ENCODE measurements at places on chromosomes 1 and 21.

DNA sequence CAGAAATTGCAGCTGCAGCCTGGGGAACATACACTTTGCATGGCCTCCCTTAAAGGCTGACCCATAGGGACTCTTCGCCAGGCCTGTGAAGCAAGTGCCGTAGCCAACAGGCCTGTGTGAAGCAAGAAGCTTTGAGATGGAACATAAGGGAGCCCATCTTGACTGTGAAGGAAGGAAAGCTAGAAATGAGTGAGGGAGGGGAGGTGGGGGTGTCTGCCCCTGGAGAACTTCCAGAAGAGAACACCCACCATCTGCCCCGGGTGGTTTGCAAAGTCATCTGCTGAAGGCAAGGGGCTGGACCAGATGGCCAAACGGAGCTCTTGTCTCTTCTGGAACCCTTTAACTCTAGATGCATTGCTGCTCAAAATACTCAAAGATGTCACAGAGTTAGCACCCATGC is 103.3 kb upstream of the GRIK3 start:
- DNase-seq, result no peak

DNA sequence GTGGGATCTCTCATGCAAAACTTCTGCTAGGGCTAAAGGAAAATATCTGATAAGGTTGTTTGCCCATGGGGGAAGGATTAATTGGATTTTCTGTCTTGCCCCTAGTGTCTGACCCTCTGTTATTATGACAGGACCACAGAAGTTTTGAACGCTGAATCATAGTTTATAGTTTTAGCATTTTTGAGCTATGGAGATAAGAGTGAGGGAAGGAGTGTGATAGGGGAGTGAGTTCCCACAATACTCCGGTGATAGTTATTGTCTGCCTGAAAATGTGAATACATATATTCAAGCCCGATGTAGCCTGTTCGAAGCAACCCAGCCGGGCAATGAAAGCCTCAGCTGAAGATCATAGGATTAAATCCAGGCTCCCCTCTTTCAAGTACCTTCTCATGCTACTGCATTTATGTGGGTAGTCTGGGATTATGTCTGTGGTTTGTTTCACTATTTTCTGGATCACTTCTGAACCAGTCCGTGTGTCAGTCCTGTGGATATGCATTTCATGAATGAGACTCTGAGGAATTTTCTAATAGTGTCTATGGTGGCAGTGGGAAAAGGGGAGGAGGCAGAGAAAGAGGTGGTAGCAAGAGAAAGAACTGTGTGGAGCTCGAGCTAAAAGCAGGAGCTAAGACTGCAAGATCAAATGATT is 258.7 kb downstream of the DISC1 start:
- DNase-seq, result no peak

- no peak for DNase-seq
These were observed 13.5 kb downstream of the GREM2 start for GRCh38 chr1:240598216-240599001.

DNA sequence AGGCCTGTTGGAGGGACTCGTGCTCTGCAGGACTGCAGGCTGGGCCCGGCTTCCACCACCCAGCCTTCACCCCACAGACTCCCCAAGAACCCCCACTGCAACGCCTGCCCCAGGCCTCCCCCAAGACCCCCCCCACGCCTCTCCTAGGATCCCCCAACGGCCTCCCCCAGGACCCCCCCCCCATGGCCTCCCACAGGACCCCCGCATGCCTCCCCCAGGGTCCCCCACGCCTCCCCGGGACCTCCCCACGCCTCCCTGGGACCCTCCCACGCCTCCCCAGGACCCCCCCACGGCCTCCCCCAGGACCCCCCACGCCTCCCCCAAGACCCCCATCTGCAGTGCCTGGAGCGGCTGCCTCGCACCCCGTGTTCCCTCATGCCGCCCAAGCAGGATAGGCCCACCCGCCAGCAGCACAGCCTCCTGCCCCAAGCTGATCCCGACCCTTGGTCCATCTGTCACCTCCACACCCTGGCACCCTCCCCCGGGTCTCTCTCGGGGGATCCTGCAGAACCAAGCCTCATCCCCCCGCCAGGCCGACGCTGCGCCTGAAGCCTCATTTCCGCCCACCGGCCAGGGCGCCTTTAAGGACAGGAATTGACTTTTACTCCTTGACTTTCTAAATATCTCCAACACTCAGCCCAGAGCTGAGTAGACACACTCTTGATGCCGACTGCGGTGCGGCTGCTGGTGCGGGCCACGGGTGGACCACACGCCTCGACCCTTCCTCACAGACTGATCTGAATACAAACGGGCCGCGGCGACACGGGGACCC is 14.1 kb upstream of the RNF223 start:
- DNase-seq, result no peak

GRCh38 chr1:37752583-37753471 is 12.1 kb downstream of the EPHA10 start:
- DNase-seq, result no peak

DNA sequence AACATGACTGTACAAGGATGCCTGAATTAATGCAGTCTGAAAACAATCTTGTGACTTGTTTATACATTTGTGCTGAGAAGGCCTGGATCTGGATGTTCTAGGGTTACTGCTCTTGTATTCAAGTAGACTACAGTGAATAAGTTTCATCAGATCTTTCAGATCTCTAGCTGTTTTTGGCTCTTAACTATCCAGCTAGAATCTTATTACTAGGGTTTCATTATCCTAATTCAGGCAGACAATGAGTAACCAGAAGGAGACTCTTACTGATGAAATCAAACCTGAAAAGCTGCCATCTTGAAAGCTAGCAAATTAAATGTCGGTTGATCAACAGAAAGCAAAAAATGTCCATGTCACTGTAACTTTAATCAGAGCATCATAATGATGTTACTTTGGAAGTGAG is 112.5 kb upstream of the KCNK2 start:
- DNase-seq, result no peak

DNA sequence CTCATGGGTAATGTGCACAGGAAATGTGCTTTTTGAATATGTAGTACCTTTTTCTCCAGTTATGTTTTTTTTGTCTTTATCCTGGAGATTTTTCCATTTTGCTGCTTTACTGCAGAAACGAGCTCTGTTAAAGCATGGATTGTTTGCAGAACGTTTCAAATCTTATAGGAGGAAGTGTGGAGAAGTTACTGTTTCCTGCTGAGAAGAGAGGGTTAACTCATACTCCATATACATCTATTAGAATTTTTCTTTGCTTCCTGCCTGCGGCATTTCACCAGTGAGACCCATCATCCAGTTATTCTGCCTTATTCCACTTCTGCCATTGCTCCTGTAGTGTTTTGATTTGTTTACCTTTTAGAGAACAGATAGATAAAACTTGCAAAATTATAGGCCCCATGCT is 2.0 kb downstream of the RPRD2 start:
- DNase-seq, result peak; percentile 8

DNA sequence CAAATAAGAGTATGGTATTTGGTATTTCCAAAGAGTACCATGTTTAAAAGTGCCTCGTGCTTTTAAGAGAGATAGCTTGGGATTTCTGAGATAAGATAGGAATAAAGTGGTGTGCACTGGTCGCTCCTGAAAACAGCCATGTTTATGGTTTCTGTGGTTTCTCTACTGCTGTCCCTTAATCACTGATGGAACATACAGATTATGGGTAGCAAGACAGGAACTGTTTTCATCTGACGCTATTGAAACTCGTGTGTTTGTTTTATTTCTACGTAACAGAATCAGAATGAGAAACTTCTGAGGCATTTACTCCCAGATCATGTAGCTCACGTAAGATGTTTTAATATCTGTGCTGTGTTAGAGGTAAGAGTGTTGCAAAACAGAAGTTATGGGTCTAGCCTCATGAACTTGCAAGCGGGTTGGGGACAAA is 126.0 kb downstream of the KIAA0319L start:
- no peak for DNase-seq

GRCh38 chr1:3211582-3212375 is 142.8 kb downstream of the PRDM16 start:
- DNase-seq, result no peak

- no peak for DNase-seq
These were observed 28.7 kb downstream of the C1orf87 start for GRCh38 chr1:60044881-60045280.

DNA sequence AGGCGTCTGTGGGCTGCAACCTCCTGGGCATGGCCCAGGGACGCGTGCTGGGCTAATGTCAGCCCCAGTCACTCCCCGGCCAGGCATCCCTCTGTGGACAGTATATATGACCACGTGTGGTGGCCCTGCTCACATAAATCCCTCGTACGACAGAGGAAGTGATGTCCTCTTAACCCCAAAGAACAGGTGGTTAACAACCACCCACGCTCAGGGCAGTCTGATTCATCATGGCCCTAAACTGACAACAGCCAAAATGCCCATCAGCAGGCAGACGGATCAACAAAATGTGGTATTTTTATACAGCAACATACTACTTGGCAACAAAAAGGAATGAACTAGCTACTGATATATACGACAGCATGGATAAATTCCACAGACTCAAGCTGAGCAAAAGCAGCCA is 51.0 kb downstream of the ECE1 start:
- no peak for DNase-seq

DNA sequence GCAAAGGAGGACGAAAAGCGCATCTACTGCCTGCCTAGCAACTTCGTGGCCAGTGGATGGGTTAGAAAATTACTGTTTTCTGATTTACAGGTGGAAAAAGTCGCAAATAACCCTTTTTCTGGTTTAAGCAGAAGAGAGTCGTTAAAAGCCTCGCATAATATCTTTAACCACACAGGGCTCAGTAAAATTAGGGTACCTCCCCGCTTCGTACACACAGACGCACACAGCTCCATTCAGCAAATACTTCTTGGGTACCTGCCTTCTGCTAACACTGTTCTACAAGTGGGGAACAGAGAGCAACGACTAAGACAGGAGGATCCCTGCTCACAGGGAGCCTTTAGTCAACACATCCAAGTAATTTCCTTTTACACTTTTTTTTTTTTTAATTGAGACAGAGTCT is 704 bp downstream of the ALG6 start:
- no peak for DNase-seq

GRCh38 chr1:178330153-178330552 is 166.6 kb downstream of the CLEC20A start:
- no peak for DNase-seq

- no peak for DNase-seq
These were observed 31.6 kb upstream of the ABCB10 start for GRCh38 chr1:229590119-229590518.

Measured in CD4-positive, alpha-beta T cell treated with Interleukin-15 for 4 hours (primary cell).